GM18507 (cell line): ENCODE measurements at places on chromosomes 3 and 15.

DNA sequence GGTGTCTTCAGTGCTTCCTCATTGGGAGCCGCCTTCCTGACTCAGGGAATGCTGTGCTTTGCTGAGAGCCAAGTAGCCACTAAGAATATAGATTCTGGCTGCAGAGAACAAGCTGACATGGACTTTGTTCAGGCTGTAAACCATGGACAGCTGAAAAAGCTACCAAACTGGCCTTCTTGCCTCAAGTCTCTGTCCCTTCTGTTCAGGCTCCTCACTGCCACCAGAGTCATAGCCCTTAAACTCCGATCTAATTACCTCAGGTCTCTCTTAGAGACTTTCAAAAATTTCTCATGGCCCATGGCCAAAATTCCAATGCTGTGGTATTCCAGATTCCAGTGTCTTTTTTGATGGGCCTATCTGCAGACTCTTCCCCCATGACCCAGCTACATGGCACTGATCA is 19.4 kb upstream of the PTX3 start:
- no peak for DNase-seq

- DNase-seq, result no peak
Observed at GRCh38 chr3:158725348-158726011, 6.8 kb downstream of the RARRES1 start.

GRCh38 chr3:56059731-56060130 is 408.5 kb downstream of the ERC2 start:
- no peak for DNase-seq

DNA sequence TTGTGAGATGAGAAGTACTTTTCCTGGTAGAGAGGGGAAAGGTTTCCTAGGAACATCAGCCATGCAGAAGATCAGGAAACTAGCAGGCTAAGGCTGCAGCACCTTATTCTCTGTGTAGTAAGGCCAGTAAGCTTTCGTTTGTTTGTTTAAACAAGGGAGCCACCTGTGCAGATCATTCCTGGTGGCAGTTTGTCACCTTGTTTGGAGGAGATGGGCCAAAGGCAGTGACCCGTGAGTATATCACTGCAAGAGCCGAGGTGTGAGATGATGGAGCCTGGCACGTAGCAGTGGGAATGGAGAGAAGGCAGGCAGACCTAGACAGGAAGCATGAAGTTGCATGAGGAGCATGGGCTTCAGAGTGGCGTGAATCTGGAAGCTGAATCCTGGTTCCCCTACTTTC is 19.6 kb downstream of the ATG7 start:
- DNase-seq, result no peak

- DNase-seq, result no peak
Observed at GRCh38 chr3:150107429-150108175, 136.9 kb upstream of the PFN2 start.

DNA sequence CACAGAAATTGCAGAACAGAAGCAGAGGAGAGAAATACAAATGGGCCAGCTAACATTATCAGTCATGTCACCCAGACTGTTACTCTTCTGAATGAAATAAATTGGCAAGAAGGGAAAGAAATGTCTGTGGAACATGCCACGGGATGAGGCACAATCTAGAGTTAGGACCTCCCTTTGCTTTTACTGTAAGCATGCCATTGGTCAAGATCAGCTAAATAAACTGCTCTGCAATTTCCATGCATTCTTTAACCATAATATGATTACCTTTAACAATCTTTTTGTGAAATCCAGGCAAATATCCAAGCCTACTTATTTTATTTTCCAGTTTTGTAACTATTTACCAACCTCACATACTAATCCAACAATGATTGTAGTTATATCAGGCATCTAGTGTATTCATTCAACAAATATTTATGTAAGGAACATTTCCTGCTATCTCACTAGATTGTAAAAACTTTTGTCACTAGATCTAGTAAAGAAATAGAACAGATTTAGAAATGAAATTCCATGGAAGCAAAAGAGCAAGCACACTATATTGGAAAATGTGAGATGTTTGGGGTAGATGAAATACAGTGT is 383.4 kb downstream of the MECOM start:
- DNase-seq, result no peak

DNA sequence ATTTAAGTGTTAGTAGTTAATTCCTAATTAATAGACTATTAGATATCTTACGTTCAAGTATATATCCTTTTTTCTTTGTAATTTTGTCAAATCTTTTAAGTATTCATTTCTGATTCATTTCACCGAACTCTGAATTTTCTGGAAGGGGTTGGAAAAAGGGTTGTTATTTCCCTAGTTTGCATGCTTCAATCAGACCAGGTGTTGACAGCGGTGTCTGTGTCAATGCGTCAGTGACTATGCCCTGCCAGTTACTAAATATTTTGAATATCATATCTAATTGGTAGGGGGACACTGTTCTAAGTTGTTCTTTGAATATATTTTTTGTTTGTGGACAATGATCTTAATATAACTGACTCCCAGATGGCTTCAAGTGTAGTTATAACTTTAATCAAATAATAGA is 62.7 kb upstream of the TNFSF10 start:
- DNase-seq, result no peak

- DNase-seq, result no peak
Observed at GRCh38 chr3:127853681-127854080, 31.4 kb upstream of the MGLL start.

GRCh38 chr15:53862386-53862785 is 102.9 kb upstream of the WDR72 start:
- no peak for DNase-seq

GRCh38 chr3:16842272-16843270 is 42.2 kb upstream of the PLCL2 start:
- DNase-seq, result peak; percentile 26
